ENCODE measurements at places on chromosomes 5 and 9.

DNA sequence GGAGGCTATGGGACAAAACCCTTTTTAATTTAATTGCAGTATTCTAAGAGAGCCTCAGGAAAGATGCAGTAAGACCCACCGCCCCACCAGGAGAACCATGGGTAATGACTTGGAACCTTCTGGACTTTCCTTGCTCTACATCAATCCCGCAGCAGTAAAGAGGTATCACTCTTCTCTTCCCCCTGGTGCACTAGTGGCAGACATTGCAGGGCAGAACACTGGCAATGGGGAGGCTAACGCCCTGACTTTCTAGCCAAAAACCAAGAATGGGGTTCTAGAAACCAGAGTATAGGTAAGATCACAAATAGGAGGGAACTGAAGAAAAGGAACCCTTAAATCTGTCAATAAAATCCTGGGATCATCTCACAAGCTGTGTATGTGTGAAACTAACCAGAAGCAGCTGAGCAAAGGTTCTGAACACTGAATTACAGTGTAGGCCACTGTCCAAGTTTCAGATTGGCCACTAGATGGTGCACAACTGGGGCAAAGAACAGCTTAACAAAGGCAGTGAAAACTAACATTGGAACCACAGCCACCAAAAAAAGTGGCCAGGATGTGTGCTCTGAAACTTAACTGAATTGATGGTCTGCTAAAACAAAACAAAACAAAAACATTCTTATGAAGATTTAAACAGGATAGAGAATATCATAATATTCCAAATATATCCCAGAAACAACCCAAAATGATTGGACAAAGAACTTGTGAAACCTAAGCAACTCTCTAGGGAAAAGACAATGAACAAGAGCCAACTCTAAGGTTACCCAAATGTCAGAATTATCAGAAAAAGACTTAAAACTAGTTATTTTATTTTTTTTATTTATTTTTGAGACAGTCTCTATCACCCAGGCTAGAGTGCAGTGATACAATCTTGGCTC is 6.6 kb upstream of the FAM151B start:
- peak; percentile 75 for DNase-seq

DNA sequence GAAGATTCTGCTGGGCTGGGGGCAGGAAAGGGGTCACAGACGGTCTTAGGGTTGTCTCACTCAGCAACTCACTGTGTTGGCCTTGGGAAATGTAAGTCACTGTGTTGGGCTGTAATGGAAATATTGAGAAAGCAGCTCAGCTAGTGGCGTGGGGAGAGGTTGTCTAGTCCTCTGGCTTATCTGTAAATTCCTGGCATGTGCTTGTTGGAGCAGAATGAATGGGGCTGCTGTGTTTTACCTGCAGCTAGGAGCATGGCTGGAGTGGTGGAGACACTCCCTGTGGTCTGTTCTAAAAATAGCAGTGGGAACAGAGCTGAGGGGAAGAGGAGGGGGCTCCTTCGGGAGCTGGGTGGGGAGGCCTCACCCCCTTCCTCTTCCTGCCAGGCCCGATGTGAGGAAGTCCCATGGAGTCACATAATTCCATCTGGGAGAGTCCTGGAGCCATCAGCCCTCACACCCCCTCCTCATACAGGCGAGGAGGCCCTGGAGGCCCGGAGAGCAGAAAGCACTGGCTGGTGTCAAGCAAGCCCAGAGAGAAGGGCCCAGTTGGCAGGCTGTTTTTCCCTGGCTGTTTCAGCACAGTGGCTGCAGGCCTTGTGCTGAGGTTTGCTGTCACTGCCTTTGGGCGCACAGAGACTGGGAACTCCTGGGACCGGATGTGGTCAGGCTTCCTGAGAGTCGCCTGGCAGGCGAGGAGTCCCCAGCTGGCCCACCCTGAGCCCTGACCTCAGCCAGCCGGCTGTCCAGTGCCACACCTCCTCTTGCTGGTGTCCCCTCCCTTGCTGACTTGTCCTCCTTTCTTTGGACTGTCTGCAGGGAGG is 84.9 kb downstream of the RGS3 start:
- no peak for DNase-seq

GRCh38 chr5:159010661-159011442 is 88.9 kb downstream of the EBF1 start:
- DNase-seq = no peak

GRCh38 chr9:116558035-116558434 is 129.1 kb upstream of the TRIM32 start:
- no peak for DNase-seq

GRCh38 chr5:74576941-74577456 is 63.5 kb downstream of the ENC1 start:
- DNase-seq = peak; percentile 31

DNA sequence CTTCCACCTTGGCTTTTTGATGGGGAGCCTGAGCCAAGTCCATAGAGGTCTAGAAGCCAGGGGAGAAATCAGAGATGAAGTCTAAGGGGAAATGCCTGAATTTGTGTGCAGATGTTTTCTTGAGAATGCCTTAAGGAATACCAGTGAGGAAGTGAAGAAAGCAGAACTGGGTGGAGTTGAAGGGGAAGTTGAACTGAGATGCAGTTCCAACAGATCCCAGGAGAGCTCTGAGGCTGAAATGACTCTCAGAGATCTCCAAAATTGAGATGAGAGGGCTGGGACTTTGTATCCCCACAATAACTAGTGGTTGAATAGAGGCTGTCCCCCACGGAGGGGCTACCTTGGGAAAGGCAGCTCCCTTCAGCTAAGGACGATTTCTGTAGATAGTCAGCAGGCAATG is 197.1 kb downstream of the ZNF462 start:
- DNase-seq = no peak

GRCh38 chr9:105148328-105149006 is 96.0 kb upstream of the SLC44A1 start:
- peak; percentile 31 for DNase-seq

- no peak for DNase-seq
These were observed 22.4 kb downstream of the MACIR start for GRCh38 chr5:103280967-103281366.

GRCh38 chr9:6549106-6549800 is 96.3 kb downstream of the GLDC start:
- DNase-seq = no peak

DNA sequence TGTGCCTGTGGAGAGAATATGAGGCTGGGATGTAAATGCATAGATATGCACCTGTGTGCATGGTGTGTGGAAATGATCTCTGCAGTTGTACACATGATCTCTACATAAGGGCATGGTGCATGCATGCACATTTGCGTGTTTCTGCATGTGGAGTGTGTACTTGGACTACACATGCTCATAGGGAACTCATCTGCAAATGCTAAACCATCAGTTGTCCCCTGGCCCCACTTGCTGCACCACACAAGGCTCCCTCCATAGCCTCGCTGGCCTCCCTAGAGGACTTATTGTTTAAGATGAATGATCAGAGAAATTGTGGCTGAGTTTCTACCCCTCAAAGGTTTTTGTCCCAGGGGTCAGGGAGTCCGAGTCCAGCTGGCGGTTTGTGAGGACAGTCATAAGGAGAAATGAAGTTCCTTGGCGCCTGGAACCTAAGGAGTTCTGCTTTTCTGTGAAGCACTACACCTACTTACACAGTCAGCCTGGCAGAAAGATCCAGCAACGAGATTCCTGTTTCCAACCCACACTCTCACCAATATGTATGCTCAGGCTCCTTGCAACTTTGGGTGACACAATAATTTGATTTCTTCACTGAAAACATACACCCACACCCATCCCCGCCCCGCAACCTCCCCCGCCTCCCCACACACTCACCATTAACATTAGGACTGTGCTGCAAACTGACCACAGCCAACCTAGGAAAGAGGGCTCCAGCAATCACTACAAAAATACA is 79.9 kb upstream of the CPEB4 start:
- no peak for DNase-seq

DNA sequence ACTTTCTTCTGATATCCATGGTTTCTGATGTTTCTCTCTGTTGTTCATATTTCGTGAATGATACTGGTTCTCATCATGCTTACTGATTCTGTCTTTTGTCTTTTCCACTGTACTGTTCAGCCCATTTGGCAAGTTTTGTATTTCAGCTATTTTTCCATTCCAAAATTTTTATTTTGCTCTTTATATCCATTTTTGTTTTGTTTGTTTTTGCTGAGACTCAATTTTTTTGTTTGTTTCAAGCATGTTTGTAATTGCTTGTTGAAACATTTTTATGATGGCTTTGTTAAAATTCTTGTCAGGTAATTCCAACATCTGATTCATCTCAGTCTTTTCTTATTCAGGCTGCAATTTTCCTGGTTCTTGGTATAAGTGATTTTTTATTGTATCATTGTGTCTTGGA is 64.0 kb downstream of the ERCC6L2 start:
- DNase-seq = no peak

GRCh38 chr9:105290954-105291353 is 46.5 kb downstream of the SLC44A1 start:
- no peak for DNase-seq

DNA sequence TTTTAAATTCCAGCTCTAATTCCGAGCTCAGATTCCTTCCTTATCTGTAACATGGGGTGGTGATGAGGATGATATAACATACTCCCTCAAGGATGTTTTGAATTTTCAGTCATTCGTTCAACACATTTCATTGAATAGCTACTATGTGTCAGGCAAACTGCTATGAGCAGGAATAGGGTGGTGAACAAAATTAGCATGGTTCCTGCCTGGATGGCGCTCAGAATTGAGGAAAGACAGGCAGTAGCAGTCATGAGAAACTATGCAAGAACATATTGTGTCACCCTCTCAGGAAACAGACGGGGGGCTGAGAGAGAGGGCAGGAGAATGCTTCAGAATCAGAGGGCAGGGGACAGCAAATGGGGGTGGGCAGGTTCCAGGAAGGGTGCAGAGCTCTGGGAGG is 265.2 kb downstream of the NSG2 start:
- no peak for DNase-seq

DNA sequence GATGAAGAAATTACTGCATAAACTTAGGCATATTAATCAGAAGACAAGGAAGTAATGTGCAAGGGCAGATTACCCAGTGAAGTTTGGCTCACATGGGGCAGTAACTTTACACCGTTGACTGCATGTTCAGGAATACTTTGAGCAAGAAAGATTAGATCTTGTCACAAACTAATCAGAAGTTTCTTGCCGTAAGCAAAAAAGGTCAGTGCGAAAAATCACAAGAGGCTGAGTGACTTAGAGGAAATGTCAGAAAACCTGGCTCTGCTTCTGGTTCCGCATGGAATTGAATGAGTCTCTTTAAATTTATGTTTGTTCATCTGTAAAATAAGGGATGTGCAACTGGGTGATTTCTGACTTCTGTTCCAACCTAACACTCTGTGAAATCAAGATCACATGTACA is 64.4 kb downstream of the PARP8 start:
- no peak for DNase-seq

GRCh38 chr5:74519161-74519571 is 121.4 kb downstream of the ENC1 start:
- peak; percentile 63 for DNase-seq

- peak; percentile 25 for DNase-seq
These were observed 322.7 kb downstream of the ARHGEF28 start for GRCh38 chr5:73948720-73949119.

DNA sequence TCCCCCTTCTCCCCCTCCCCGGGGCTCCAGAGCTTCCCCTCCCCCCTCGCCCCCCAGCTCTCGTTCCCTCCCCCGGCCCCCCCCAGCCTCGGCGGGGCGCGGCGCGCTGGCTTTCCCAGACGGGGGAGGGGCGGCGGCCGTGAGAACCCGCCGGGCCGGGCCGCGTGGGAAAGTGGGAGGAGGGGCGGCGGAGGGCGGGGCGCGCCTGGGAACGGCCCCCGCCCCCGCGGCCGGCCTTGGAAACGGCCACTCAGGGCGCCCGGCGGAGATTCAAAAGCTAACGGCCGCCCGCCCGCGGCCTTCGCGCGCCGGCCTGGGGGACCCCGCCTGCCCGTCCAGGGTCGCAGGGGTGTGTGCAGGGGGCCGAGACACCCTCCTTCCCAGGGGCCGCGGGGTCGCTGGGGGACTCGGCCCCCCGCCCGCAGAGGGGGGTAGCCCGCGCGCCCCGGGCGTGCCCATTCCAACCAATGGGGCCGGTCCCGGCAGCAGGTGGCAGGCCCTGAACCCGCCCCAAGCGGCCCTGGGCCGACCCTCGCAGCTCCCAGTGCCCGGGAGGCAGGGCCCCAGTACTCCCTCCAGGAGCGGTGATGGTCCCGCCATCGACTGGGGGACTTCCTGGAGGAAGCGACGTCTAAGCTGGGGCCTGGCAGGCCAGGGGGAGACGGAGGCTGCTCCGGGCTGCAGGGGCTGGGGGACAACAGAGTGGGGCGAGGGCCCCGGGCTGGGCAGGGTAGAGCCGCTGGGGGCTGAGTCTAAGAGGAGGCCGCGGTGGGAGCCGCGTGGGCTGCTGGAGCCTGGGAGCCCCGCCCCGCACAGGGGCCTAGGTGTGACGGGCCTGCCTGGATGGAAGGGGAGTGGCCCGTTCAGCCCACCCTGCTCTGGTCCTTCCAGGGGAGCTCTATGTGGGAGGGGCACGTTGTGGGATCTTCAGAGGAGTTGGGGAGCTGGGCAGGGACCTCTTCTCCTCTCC is 14.2 kb upstream of the NRARP start:
- DNase-seq = peak; percentile 50

DNA sequence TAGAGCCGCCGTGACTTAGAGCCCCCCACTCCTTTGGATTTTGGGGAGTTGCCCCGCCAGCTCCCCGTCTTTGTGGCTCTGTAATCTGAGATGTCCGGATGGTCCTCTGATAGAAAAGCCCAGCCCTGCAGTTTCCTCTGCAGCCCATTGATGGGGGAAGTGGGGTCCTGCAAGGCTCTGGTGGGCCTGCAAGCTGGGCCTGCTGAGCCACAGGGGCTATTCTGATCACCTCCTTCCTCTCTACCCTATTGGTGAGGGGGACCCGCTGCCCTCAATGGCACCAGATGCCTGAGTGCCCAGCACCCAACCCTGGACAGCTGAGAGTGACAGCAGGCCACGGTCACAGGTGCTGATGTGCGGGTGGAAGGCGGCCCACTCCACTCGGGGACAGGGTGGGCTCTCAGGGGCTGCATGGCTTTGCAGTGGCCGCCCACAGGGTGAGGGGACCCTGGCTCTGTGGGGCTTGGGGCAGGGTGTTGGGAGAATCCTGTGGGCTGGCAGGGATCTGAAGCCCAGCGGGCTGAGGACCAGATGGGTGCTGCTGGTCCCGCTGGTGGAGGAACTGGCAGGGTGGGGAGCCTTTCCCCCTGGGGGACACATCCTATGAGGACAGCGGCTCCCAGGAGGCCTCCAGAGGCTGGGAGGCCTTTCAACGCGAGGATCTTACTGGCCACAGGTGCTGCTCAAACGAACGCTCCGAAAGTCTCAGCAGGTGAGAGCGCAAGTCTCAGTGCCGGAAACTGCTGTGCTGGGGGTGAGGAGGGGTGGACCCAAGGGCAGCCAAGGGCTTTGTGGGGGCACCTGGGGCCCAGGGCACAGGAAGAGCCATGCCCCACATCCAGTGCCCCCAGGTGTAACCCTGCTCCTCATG is 30.0 kb upstream of the LPCAT1 start:
- DNase-seq = no peak

DNA sequence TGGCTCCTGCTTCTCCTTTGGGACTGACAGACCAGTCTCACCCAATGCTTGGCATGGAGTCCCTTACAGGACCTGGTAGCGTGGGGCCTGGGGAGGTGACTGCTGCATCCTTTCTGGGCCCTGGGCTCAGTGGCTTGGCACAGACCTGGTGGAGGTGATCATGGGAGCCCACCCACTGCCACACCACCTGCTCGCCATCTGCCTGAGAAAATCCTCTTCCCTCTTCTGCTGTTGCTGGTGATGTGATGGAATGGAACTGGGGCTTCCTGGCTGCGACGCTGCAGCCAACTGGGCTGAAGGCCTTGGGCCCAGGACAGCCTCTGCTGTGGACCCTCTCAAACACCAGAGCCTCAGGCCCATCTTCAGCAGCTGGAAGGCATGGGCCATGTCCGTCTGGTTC is 122.5 kb upstream of the PANK3 start:
- DNase-seq = no peak

Data from ELR (cell line).